ENCODE measurements at places on chromosomes 4 and X.

- DNase-seq: peak; percentile 19
Observed at GRCh38 chr4:122003335-122003734, 51.5 kb upstream of the TRPC3 start.

GRCh38 chr4:112885897-112886296 is 163.6 kb upstream of the ANK2 start:
- DNase-seq: no peak

- DNase-seq: no peak
Observed at GRCh38 chr4:66091786-66092185, 421.5 kb upstream of the EPHA5 start.

DNA sequence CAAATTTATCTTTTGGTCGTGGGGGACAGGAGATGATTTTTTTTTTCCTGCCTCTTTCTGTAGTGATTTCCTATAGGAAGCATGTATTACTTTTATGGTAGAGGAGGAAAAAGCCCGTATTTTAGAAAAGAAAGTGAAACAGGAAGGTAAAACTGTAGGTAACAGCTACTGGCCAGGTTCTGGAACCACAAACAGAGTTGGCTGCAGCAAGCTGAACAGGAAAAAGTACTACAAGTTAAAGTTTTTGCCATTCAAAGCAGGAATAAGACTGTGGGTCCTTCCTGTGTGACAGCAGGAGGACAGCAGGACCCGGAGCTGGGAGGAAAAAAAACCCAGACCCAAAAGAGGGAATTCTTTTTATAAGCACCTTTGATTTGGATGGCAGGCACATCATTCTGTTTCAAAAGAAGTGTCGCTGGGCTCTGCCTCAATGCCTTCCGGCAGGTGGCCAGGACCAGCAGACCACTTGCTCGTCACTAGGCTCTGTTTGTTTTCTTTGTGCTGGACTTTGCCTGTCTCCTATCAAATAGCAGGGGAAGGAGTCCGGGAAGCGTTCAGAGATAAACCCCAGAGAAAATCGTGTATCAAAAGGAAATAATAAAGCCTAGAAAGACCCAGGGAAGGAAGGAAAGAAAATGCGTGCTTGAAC is 277.9 kb downstream of the ADGRA3 start:
- no peak for DNase-seq

GRCh38 chr4:102399021-102399420 is 53.7 kb upstream of the SLC39A8 start:
- no peak for DNase-seq

GRCh38 chr4:161133586-161134276 is 1030.1 kb downstream of the FSTL5 start:
- DNase-seq: no peak

DNA sequence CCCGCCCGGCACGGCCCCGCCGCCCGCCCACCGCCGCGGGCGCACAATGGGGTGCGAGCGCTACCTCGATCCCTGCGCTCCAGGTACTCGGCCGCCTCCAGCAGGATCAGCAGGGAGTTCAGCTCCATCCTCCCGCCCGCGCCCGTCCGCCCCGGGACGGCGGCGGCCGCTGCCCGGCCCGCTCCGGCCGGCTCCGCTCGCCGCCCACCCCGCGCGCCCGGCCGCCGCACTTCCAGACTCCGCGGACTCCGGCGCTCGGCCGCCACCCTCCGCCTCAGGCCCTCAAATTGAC is at the start of gene MXD4:
Gene MXD4 (minus strand): TSS at position 257 of the 292 bp plus-strand sequence. CDS start 129 bp downstream, at position 128.
- DNase-seq: no peak

DNA sequence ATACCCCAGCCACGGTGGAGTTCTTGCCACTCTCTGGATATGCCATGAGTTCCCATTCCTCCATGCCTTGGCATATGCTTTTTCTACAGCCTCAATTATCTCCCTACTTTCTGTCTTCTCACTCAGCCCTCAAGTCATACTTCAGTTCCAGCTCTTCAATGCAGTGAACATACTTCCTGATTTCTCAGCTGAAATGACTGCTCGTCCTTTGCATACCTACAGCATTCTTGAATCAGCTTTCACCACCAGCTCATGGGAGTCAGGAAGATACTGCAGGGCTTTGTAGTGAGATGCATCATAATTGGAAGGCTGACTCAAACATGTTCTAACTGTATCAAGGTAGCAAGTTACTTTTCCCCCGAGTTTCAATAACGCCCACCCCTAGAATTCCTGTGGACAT is 118.4 kb downstream of the APBB2 start:
- no peak for DNase-seq

DNA sequence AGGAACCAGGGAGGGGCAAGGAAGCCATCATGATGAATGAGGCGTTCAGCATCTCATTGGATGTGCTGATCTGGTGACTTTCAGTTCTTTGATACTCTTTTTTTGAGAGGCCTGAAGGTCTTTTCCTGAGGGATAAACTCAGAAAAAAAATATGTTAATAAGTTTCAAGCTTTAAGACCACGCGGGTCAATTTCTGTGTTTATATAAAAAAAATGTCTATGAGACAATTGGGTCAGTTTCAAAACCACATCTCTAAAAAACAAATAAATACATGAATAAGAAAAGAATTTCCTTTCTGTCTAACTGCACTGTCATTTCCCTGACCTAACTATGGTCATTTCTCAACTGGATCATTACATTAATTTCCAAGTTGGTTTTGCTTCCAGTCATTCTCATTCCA is 62.6 kb downstream of the TRIML1 start:
- DNase-seq: no peak

DNA sequence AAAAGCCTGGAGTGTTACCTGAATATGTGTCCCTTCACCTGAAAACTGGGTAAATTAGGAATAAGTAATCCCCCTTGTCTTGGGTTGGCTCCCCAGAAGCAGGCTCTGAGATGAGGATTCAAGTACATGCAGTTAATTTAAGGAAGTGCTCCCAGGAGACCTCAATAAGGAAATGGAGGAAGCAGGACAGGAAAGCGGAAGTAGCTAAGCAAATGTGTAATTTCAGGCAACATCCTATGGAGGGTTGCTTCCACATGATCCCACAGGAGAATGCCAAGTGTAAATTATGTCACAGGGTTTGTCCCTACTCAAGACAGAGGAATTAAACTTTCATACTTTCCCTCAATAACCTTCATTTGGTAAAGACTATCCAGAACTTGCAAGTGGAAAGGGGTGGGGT is 48.1 kb upstream of the ARHGEF6 start:
- DNase-seq: no peak

GRCh38 chr4:98851806-98852205 is 77.1 kb downstream of the EIF4E start:
- no peak for DNase-seq

DNA sequence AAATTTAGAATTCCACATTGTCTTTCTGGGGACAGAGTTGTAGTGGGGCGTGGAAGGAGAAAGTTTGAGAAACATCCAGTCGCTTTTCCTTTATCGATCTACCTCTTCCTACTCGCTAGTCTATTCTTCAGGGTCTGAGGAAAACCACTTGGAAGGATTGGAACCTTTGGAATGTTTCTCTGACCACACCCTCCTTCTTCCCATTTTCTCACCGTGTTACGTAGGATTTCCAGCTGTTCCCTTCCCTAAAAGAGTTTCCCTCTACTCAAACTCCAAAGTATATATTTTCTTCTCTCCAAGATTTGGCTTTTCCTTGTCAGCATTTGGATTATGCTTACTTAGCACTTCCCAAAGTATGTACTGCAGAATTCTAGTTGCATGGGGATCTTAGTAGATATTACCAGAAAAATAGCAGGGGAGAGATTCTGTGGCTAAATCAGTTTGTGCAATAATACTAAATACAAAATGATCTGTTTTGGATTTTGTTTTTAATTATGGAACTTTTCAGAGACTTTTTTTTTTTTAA is 4.9 kb downstream of the ENPEP start:
- DNase-seq: no peak

DNA sequence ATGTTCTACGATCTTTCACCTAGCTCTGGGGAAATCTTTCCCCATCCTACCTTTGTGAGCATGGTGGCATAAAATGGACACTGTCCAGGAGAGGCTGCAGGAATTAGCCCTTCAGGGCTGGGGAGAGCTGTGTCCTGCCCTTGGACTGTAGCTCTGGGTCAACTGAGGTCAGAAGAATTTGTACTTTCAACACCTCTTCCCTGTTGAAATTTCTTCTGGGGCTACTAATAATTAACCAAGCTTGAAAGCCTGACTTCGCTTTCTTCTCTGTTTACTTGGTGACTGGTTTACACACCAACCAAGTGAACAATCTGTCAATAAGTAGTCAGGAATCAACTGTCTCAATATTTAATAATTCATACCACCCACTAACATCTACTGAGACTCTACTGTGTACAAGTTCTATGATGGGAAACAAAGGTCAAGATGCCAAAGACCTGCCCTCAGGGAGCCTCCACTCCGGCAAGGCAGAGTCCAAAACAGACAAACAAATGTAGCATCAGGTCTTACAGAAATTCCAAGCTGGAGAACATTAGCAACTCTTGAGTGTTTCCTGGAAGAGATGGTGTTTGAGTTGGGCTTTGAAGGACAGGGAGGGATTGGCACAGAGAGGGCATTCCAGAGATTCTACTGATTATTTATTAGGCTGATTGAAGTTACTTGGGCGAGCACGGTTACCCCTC is 113.1 kb downstream of the ENPP6 start:
- no peak for DNase-seq
